ENCODE measurements at places on chromosomes 5 and 9.

DNA sequence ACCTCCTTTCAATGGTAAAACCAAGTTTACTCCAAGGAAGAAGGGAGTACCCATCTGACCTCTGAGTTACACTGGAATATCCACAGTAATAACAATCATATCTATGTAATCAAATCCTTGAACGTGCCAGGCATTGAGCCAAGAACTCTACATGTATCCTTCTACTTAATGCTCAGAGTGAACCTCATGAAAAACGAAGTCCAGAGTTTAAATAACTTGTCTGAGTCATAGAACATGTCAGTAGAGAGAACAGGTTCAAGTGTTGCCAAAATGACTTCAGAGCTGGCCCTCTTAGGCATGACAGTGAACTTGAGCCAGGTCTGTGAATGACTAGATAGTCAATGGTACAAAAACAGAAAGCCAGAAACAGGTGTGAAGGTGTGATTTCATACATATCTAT is 164.1 kb upstream of the ZNF618 start:
- no peak for DNase-seq

- no peak for DNase-seq
These were observed 187.6 kb downstream of the COMMD10 start for GRCh38 chr5:116272281-116272941.

- DNase-seq, result no peak
These were observed 208.2 kb downstream of the ZNF608 start for GRCh38 chr5:124538191-124538590.

- peak; percentile 23 for DNase-seq
These were observed 5.0 kb downstream of the LMX1B start for GRCh38 chr9:126618585-126619360.

GRCh38 chr9:8101607-8102006 is 302.0 kb upstream of the DMAC1 start:
- DNase-seq, result no peak

- DNase-seq, result no peak
These were observed 5.9 kb downstream of the LIX1 start for GRCh38 chr5:97136475-97136874.

DNA sequence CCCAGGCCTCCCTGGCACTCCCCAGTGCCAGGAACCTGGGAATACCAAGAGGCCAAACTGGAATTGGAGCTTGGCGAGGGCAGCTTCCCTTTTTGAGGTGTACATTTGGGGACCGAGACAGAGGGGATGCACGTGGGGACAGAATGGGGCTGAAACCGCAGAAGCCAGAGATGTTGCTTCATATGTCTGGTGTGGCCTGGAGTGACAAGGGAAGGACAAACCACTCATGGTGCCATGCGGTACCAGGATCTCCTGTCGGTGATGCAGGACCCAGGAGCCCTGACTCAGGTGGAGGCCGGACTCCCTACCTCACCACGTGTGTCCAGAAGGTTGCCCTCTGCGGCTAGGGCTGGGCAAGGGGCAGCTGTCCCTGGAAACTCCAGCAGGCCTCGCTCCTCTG is 4.0 kb upstream of the CSF2 start:
- DNase-seq, result no peak

GRCh38 chr5:61755726-61756222 is 423.7 kb downstream of the ZSWIM6 start:
- no peak for DNase-seq

DNA sequence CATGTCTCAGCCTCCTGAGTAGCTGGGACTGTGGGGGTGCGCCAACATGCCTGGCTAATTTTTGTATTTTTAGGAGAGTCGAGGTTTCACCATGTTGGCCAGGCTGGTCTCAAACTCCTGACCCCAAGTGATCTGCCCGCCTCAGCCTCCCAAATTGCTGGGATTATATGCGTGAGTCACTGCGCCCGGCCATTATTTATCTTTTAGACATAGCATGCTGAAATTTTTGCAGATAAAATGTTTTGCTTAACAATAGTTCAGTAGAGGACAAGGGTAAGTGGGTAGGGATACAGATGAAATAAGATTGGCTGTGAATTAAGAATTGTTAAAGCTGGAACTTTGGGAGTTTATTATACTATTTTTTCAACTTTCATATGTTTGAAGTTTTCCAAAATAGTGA is 150.8 kb upstream of the GRHPR start:
- no peak for DNase-seq

DNA sequence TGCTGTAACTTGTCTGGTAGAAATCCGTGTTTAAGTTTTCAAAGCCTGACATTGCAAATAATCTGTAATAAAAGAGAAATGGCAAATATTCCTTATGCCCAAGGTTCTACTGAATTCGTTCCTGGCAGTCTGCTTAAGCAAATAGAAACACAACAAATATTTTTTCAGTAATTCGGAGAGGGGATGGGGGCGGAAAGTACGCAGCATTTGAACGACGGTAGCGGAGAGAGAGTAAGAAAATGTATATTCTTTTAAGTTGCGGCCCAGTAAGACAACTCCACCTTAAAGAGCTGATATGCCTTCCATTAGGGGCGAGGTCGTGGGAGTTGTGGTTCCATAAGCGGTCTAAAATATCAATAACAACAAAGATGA is 569 bp downstream of the YIPF5 start:
- DNase-seq, result no peak

DNA sequence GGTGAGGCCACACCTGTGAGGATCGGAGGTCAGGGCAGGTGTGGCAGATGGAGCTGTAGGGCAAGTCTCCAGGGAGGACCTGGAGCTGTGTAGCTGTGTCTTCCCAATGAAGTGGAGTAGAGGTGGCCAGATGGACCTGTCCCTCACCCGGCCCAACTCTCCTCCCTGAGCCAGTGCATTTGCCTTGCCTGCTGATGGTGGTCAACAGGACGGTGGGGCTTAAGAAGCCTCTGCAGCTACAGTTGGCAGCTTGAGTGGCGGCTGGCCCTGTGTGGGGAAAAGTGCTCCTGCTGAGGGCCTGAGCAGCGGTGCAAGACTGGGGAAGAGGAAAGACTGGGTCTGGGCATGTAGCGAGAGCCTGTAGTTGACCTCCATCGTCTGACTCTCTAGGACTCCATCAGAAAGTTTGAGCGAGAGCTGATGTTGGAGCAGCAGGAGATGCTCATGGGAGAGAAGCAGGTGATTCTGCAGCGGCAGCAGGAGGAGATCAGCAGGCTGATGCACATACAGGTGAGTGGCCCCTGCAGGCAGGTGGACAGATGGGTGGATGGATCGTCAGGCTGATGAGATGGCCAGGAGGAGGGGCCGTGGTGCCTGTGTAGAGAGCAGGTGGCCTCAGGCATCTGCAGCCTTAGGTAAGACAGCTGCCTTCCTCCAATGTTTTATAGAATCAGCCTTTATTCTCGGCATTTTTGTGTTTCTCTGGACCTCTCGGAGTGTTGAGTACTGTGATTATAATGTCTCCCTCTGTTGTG is 24.9 kb downstream of the PITX1 start:
- no peak for DNase-seq

GRCh38 chr5:92713335-92713743 is 867.7 kb downstream of the NR2F1-AS1 start:
- DNase-seq, result no peak

GRCh38 chr5:139566611-139567010 is 5.5 kb downstream of the UBE2D2 start:
- DNase-seq, result no peak

GRCh38 chr9:7316166-7316795 is 483.3 kb downstream of the DMAC1 start:
- no peak for DNase-seq

GRCh38 chr9:121921444-121921843 is 171.7 kb downstream of the TTLL11 start:
- no peak for DNase-seq

GRCh38 chr5:92518318-92518904 is 1062.6 kb downstream of the NR2F1-AS1 start:
- DNase-seq, result peak; percentile 10

GRCh38 chr9:5336688-5337087 is 3.0 kb downstream of the RLN1 start:
- no peak for DNase-seq

Measured in GM12892 (cell line).